GDM1 (cell line): ENCODE measurements at places on chromosomes 16 and 17.

DNA sequence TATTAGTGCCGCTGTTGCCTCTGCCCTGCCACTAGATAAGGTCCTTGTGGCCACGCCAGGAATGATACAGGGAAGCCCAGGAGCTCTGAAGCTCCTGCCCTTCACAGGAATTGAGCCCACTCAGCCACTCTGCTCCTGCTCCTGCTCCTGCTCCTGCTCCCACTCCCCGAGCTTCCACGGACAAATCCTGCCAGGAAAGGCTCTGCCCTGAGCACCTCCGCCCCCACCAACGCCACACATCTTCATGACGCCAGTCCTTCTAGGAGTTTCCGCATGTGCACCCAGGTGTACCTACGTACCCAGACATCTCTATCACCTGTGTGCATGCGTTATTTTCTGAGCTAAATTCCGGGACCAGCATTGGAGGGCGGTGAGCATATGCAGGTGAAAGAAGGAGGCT is 369.1 kb downstream of the C16orf95 start:
- DNase-seq, result no peak

DNA sequence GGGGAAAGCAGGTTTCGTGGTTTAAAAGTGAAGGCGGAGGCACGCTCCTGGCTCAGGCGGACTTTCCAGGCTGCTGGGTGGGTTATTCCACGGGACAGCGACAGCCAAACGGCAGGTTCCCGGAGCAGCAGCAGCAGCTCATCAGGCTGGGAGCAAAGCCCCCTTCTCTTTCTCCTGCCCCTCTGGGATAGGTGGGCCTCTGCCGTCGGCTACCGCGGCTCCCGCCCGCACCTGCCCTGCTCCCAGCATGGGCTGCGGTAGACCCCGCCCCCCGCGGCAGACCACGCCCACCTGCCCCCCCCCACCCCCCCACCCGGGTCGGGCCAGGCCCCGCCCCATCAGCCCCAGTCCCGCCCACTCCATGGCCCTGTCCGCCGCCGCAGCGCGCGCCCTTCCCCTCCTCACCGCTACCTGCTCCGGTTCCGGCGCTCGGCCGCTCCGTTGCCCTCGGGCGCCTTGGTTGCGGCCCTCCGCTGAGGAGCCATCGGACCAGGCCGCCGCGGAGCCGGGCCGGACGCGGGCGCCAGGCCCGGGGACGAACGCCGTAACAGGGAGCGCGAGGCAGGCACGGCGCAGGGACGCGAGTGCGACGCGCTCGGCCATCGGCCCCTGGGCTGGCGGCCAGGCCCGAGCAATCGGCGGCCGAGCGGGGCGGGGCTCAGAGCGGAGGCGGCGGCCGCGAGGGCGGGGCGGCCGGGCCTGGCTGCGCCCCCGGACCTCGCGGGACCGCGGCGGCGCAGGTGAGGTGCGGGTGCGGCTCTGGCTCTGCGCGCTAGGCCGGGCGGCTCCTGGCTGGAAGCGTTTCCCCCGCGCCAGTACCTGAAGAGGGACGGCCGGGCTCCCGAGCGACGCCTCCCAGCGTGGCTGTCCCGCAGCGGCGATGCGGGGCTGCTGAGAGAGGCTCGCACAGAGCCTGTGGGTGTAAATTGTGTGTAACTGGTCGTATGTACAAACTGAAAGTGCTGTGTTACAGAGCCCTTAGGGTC is at the start of the genes HEXD and OGFOD3:
HEXD (plus strand) TSS at position 347 of the 986 bp plus-strand sequence. CDS start 1,453 bp downstream, outside the sequence.
OGFOD3 (minus strand) TSS at position 586 of the 986 bp plus-strand sequence; CDS start at position 485, 101 bp downstream.
- peak; percentile 79 for DNase-seq

GRCh38 chr16:11423315-11424117 is 78.3 kb downstream of the RMI2 start:
- peak; percentile 92 for DNase-seq

- DNase-seq, result no peak
Measured at GRCh38 chr17:28906276-28906675, 3.4 kb upstream of the DHRS13 start.

DNA sequence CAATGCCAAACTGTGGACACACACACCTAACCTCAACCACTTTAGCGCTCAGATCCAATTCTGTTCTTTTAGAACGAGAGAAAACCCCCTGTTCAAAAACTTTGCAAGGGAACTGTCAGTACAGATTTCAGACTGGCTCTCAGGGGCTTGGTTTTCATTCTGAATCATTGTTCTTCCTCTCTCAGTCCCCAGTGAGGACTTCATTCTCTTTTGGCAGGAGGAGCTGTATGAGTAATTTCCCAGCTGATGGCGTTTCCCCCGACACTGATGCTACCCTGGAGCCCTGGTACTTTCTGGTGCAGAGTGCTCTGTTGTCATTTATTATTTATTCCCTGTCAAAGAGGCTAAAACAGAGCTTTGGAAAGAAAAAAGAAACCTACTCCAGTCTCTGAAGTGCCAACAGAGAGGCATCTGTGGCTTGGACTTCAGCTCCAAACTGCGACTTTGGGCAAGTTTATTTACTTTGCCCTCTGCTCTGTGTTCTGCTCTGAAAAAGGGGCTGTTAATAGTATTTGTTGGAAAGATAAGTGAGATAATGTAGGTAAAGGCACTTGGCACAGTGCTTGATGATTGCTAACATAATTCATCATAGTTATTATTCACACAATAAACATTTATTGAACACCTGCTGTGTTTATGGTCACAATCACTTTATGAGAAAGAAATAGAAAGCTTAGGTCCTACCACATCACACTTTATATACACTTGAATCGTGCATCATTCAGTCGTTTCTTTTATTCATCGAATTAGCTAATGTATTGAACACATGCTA is 28.3 kb downstream of the ETV4 start:
- no peak for DNase-seq

GRCh38 chr17:6546069-6546718 is 10.2 kb downstream of the PITPNM3 start:
- no peak for DNase-seq

- no peak for DNase-seq
Measured at GRCh38 chr17:8857919-8858318, 9.6 kb downstream of the PIK3R6 start.

DNA sequence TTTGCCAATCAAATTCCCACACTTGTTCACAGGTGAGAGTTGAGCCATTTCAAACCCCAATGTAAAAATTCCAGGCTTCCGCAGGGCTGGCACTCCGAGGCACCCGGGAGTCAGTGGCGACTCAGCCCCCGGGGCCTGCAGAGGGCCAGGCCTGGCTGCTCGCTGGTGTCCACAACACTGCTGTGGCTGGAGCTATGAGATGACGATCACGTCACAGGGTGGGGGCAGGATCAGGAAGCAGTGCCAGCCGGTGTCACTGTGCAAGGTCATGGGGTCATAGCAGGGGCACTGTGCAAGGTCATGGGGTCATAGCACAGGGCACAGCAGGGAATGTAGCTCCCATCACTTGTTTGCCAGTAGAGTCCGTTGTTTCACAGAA is 7.8 kb downstream of the VPS4A start:
- DNase-seq, result no peak

GRCh38 chr16:80034948-80035663 is 434.6 kb upstream of the MAF start:
- no peak for DNase-seq

DNA sequence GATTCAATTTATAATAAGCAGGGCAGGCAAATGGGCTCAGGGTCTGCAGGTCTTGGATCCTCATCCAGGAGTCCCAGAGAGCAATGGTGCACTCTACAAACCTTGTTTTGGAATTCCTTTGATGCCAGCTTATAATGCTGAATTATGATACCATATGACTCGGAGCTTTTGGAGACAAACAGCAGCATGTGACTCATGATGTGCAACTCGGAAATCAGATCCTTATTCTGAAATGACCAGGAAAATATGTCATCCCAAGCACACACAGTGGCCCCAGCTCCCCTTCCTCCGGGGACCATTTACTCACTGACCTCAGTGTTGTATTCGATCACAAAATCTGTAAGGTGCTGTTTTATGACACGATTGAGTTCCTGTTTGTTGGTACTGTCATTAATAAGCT is 20.2 kb upstream of the UMOD start:
- no peak for DNase-seq

GRCh38 chr17:51200295-51200694 is 34.1 kb downstream of the NME2 start:
- DNase-seq, result no peak

DNA sequence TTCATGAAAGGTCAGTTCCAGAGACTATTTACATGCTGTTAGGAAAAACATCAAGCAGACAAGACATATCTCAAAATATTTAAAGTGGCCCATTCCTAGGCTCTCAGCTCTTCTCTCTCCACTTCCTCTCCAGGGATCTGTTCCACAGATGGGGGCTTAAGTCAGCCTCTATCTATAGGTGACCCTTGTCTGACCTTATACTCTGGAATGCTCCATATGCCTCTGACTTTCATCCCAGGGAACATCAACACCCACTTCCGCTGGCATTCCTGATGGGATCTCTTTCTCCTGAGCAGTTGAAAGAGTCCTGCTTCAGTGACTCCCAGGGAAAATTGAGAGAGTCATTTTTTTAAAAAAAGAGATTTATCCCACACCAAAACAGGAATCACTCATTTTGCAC is 11.5 kb upstream of the WIPI1 start:
- no peak for DNase-seq

- no peak for DNase-seq
Measured at GRCh38 chr17:58911741-58912343, 156.2 kb downstream of the PPM1E start.

DNA sequence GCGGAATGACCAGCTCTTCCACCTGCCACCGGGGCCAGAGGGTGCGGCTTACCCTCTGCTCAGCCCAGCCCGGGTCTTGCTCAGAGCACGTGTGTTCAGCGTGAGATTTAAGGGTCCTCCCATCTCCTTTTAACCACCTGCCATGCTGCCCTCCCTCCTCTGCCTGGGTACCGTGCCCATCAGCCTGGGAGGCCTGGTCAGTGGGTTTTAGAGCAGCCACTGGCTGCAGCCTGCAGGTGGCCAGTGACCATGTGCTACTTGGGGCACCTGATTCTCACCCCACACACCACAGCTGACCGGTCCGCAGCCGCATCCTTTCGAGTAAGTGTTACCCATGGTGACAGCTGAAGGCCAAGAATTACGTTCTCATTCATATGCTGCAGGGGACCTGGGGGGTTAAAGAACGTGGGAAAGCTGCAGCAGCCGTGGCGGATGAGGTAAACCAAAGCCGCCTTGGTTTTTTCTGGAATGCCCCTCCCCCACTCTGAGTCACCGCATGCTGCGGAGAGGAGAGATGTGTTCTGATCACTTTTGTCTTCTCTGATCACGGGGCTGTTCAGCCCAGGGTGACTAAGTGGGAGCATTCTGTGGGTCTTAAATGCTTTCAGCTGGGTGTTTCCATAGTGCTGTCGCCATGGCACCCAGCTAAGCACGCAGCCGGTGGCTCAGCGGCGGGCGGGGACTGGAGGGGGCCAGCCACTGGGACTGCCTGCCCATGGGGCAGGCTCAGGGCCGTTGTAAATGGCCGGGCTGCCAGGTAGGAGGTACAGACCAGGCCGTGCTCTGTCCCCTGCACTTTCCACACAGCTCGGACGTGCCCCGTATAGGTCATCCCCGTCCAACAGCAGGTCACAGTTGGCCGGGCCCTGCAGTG is 59.8 kb downstream of the BAIAP2 start:
- no peak for DNase-seq

DNA sequence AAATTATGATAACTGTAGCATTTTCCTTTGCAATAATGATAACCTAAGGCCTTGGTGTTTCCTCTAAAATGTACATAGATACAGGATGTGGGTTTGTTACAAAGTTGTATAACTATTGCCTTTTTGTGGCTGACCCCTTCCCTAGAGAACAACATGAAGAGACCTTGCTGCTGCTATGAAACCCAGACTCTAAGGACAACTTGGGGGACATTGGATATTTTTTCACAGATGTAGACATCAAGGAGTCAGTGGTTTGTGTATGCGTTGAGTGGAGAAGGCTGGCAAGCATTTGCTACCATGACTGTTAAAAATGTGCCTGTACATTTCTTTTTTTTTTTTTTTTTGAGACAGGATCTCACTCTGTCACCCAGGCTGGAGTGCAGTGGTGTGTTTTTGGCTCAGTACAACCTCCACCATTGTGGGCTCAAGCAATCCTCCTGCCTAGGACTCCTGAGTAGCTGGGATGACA is 12.3 kb downstream of the HMOX2 start:
- no peak for DNase-seq

DNA sequence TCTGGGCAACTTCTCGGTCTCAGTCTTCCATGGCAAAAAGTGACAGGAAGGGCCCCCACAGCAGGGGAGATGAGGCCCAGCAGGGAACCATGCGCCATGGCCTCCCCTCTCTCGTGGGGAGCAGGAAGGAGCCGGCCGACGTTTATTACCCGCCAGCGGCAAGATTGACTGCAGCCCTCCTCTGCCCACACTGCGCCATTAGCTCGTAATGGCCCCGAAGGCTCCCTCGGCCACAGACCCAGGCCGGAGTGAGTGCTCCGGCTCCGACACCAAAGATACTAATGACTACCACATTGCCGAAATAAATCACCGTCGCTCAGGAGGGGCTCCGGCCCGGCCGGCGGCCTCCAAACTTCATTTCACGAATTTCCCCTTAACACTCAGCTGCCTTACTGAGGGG is 226.9 kb downstream of the C16orf78 start:
- DNase-seq, result no peak

DNA sequence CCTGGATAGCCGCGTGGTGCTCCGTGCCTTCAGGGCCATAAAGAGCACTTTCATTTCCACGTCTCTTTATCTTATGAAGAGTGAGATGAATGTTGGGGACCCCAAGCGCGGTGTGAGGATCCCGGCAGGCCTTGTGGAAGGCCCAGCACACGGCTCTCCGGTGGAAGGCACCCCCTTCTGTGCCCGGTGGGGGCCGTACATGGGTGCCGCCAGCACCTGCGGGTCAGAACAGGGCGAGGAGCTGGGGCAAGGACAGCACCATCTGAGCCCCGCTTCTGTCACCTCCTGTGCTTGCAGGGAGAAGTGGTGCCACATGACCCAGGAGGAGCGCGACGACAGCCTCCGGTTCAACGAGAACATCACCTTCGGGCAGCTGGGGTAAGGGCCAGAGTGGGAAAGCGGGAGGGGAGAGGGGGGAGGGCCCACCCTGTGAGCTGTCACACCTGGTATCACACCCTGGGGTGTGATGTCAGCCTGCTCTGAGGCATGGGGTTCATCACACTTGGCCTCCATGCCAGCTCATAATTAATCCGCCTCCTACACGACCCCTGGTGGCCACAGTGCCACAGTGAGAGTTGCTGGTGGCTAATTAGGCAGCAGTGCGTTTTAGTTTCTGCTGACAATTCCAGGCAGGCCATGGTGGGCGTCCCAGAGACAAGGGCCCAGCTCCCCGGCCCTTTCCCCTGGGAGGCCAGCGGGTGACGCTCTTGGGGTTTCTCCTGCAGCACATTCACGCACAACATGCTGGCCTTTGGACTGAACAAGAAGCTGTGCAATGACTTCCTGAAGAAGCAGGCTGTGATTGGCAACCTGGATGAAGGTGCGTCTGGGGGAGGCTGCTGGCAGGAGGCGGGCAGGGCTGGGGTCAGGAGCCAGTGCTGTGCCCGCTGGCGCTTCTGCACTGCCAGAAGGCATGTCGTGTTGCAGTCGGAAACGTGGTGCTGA is 25.7 kb downstream of the CIBAR2 start:
- DNase-seq, result peak; percentile 4

GRCh38 chr17:8726941-8727555 is 17.6 kb downstream of the CCDC42 start:
- no peak for DNase-seq

- DNase-seq, result no peak
Measured at GRCh38 chr16:24971718-24972117, 43.5 kb downstream of the ARHGAP17 start.
